ENCODE measurements at places on chromosomes 7 and 10.
A peak's percentile ranks its signal among the peaks of the same experiment; 100 is the strongest.

- DNase-seq = no peak
- H3K36me3 ChIP-seq = no peaks in the 10 kb centered on the region
- no peak overlapping the region for H3K4me3 ChIP-seq
- no peak overlapping the region for H3K27ac ChIP-seq
These were observed 53.0 kb downstream of the WNT2 start for GRCh38 chr7:117269886-117270285.

- H3K36me3 ChIP-seq = no peaks in the 10 kb centered on the region
- no peak for DNase-seq
- H3K27ac ChIP-seq = no peak overlapping the region
- H3K4me3 ChIP-seq = no peak overlapping the region
- H3K4me1 ChIP-seq = peaks cover 9% of the 10 kb centered on the region
- H3K27me3 ChIP-seq = peaks cover 35% of the 10 kb centered on the region
These were observed 3.1 kb downstream of the CYP2W1 start for GRCh38 chr7:985915-986741.

- peak; percentile 84 for DNase-seq
- H3K4me1 ChIP-seq = no peaks in the 10 kb centered on the region
- no peaks in the 10 kb centered on the region for H3K36me3 ChIP-seq
- no peak overlapping the region for H3K27ac ChIP-seq
These were observed 14.4 kb downstream of the WDFY4 start for GRCh38 chr10:48699011-48699627.

- no peaks in the 10 kb centered on the region for H3K27me3 ChIP-seq
- DNase-seq = no peak
- H3K4me3 ChIP-seq = no peak overlapping the region
These were observed 55.7 kb downstream of the ADK start for GRCh38 chr10:74206746-74207145.

DNA sequence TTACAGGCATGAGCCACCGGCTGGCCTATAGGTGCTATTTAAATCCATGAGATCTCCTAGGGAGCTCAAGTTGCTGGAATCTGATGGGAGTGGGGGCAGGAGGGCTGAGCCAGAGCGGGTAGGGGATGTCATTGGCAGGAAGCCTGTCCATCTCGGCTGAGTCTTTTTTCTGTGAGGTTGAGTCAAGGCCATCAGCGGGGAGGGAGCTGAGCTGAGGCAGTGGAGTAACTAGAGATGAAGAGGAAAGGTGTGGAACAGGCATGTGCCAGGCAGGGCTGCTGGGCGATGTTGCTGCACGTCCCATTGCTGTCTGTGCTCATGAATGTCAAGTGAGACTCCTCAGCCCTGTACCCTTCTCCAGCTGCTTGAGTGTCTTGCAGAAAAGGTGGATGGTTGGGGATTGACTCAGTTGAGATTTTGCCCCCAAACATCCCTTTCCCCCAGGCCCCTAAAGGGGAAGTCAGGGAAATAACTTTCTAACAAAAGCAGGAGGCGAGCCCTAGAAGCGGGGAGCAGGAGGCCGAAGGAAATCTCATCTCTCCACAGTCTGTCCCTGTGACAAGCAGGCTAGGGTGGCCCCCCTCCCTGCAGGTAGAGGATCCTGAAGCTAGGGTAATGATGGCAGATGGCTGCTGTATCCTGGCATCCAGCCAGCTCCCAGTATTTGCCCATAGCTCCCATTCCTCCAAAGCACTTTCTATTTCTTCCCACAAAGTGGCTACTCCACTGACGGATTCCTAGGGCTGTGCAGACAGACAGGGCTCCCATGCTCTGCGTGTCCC is 5.4 kb downstream of the ATP6V1F start:
- H3K27me3 ChIP-seq = no peaks in the 10 kb centered on the region
- DNase-seq = no peak
- H3K4me1 ChIP-seq = peaks cover 56% of the 10 kb centered on the region
- peaks cover 16% of the 10 kb centered on the region for H3K36me3 ChIP-seq
- H3K27ac ChIP-seq = no peak overlapping the region

DNA sequence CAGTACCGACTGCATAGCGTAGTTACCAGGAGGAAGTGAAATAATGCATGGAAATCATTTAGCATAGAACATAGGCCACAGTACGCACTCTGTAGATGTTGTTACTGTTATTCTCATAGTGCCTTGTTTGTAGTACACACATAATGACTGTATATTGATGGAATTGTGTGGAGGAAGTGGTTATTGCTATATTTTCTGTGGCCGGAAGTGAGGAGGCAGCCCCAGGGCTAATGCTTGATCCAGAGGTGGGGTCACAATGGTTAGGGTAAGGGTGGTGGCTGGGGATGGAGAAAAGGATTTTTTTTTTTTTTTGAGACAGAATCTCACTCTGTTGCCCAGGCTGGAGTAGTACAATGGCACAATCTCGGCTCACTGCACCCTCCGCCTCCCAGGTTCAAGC is 4.5 kb upstream of the MGAM start:
- H3K27ac ChIP-seq = no peak overlapping the region
- no peaks in the 10 kb centered on the region for H3K27me3 ChIP-seq
- H3K36me3 ChIP-seq = no peaks in the 10 kb centered on the region

DNA sequence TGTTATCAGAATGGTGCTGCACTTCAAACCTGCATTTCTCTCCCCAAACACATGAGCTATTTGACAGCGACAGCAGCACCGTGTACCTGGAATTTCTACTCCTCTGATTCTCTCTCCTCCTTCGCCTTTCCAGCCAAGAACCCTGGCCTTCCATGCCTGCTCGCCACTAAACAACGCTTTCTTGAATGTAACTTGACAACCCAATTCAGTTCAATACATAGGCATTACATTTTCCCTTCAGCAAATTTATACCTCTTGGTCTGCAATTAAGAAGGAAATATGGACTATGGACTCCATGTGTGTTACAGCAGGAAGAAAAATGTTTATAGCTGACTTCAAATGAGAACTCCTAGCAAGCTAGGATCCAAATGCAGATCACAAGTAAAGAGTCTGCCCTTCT is 162.6 kb upstream of the AUTS2 start:
- no peak overlapping the region for H3K4me3 ChIP-seq
- H3K27me3 ChIP-seq = no peaks in the 10 kb centered on the region
- no peak overlapping the region for H3K27ac ChIP-seq
- no peaks in the 10 kb centered on the region for H3K36me3 ChIP-seq
- H3K4me1 ChIP-seq = peaks cover 44% of the 10 kb centered on the region

GRCh38 chr7:98166668-98166970 is 44.6 kb upstream of the BHLHA15 start:
- no peak for DNase-seq
- H3K4me1 ChIP-seq = no peaks in the 10 kb centered on the region
- H3K27ac ChIP-seq = no peak overlapping the region
- H3K4me3 ChIP-seq = no peak overlapping the region
- H3K27me3 ChIP-seq = no peaks in the 10 kb centered on the region
- peaks cover 11% of the 10 kb centered on the region for H3K36me3 ChIP-seq

DNA sequence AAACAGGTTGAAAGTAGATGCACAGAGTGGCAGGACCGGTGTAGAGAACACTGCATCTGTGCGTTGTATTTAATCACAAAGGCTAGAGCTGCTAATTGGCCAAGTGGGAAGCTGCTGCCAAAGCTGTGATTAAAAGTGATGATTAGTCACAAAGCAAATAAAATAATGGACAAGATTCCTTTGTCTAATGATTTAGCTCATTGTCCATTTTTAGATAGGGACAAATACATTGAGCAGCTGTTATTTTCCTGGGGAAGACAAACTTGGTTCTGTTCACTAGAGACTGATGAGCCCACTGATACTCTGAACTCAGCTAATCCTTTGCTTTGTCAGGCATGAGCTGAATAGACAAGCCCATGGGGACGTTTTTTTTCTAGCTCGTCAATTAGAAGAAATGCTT is 19.7 kb downstream of the UBE3C start:
- H3K4me1 ChIP-seq = peaks cover 34% of the 10 kb centered on the region
- no peaks in the 10 kb centered on the region for H3K27me3 ChIP-seq
- no peaks in the 10 kb centered on the region for H3K36me3 ChIP-seq
- no peak overlapping the region for H3K27ac ChIP-seq
- DNase-seq = peak; percentile 4
- H3K4me3 ChIP-seq = no peak overlapping the region

DNA sequence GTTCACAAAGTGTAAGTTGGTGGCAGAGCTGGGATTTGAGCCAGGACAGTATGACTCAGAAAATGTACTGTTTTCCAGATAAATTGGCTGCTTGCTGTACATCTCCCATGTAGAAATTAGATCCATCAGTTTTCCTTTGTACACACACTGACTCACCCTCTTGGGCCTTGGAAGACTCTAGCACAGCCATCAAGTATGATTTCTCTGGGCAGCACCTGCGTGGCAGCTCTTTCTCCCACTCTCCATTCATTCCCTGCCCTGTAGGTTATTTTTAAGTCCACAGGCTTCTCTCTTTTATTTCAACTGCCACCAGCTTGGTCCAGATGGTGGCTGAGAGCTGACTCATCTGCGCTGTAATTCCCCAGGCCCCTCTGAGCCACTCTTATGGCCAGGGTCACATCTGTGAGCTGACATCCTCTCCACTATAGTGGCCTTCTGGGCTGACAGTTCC is 28.3 kb upstream of the SDK1 start:
- peaks cover 9% of the 10 kb centered on the region for H3K4me1 ChIP-seq
- H3K27ac ChIP-seq = no peak overlapping the region
- no peak overlapping the region for H3K4me3 ChIP-seq
- H3K36me3 ChIP-seq = no peaks in the 10 kb centered on the region
- H3K27me3 ChIP-seq = no peaks in the 10 kb centered on the region
- DNase-seq = no peak

DNA sequence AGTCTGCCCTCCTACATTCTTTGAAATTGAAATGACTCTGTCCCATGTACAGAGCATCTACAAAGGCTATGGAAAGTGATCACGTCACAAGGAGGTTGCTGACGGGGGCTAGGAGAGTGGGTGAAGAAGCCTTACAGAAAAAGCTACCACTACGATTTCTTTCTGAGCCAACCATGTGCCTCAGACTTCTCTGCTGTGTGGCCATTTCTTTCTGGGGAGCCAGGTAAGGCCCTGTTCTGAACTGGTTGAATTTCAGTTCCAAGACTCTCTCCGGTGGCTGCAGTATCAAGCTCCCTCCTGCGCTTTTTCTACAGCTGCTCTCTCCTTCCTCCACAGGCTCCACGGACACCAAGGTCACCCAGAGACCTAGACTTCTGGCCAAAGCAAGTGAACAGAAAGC is 112.5 kb upstream of the PRSS1 start:
- H3K27me3 ChIP-seq = no peaks in the 10 kb centered on the region
- H3K27ac ChIP-seq = no peak overlapping the region
- DNase-seq = no peak
- H3K36me3 ChIP-seq = no peaks in the 10 kb centered on the region

All from esophagus muscularis mucosa (tissue), 4 donors.